Memory B cell (primary cell): ENCODE measurements at places on chromosomes 6 and 20.

DNA sequence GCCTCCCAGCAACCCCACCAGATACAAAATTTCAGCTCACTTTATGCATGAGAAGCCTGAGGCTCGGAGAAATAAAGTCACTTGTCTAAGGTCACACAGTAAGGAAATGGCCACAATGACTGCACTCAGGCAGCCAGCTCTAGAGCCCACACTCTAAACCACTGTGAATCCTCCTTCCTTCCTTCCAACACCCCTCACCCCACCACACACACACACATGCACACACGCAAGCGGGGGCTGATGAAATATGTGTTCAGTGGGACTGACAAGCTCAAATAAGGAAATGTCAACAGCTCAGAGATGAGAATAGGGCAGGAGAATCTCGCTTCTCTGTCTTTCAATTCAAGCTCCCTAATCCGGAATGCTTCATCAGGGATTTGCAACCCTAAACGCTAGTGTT is 6.0 kb upstream of the BPIFA1 start:
- peaks cover 21% of the 10 kb centered on the region for H3K27me3 ChIP-seq
- peaks cover 2% of the 10 kb centered on the region for H3K36me3 ChIP-seq
- DNase-seq = no peak
- H3K4me1 ChIP-seq = no peaks in the 10 kb centered on the region
- no peak overlapping the region for H3K27ac ChIP-seq

- no peaks in the 10 kb centered on the region for H3K27me3 ChIP-seq
- no peak overlapping the region for H3K27ac ChIP-seq
- H3K4me3 ChIP-seq = no peak overlapping the region
- no peaks in the 10 kb centered on the region for H3K36me3 ChIP-seq
Measured at GRCh38 chr6:74671558-74672025, 534.3 kb downstream of the COL12A1 start.

DNA sequence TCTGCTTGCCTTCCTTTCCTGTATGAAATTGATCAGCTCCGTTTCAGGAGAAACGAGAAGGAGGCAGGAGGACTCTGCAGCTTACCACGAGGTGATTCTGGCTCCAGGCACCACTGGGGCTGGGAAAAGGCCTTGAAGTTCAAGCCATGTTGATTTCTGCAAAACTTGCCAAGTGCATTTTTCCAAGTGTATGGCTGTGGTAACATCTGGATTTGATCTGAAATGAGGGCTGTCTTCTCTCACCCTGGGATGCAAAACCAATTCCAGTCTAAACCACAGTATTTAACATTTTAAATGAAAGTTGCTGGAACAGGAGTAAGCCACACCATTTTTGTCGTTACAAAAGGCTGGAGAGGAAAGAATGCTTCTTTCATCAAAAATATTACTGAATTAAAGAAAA is 36.1 kb upstream of the FAM210B start:
- DNase-seq = no peak
- peaks cover 17% of the 10 kb centered on the region for H3K27me3 ChIP-seq
- no peaks in the 10 kb centered on the region for H3K36me3 ChIP-seq
- H3K27ac ChIP-seq = no peak overlapping the region
- H3K4me1 ChIP-seq = no peaks in the 10 kb centered on the region
- no peak overlapping the region for H3K4me3 ChIP-seq

- no peak overlapping the region for H3K4me3 ChIP-seq
- H3K27me3 ChIP-seq = peaks cover 14% of the 10 kb centered on the region
- peaks cover 2% of the 10 kb centered on the region for H3K36me3 ChIP-seq
- DNase-seq = no peak
- no peak overlapping the region for H3K27ac ChIP-seq
Measured at GRCh38 chr6:105626295-105627158, 223.6 kb upstream of the PREP start.

GRCh38 chr6:14622909-14623505 is 505.4 kb downstream of the CD83 start:
- peaks cover 3% of the 10 kb centered on the region for H3K36me3 ChIP-seq
- no peak overlapping the region for H3K27ac ChIP-seq
- H3K4me3 ChIP-seq = no peak overlapping the region
- H3K27me3 ChIP-seq = peaks cover 1% of the 10 kb centered on the region
- DNase-seq = no peak

DNA sequence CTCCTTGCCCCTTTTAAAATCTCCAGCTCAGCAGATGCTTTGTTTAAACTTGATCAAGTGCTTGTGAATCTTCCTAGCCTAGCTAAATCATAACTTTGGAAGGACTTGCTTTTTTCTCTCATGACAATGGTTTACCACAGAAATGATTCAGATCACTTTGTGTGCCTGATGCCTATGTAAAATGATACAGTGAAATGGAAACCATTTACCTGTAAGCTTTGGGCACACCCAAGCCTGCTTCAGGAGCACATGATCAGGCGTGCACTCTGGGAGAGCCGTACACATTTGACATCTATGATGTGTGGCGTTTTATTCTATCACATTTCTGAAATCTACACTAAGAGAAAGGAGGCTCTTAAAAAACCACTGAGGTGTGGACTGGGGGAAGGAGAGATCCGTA is 41.1 kb downstream of the PTPN1 start:
- peaks cover 31% of the 10 kb centered on the region for H3K4me1 ChIP-seq
- no peaks in the 10 kb centered on the region for H3K27me3 ChIP-seq
- peaks cover 4% of the 10 kb centered on the region for H3K36me3 ChIP-seq
- no peak for DNase-seq

DNA sequence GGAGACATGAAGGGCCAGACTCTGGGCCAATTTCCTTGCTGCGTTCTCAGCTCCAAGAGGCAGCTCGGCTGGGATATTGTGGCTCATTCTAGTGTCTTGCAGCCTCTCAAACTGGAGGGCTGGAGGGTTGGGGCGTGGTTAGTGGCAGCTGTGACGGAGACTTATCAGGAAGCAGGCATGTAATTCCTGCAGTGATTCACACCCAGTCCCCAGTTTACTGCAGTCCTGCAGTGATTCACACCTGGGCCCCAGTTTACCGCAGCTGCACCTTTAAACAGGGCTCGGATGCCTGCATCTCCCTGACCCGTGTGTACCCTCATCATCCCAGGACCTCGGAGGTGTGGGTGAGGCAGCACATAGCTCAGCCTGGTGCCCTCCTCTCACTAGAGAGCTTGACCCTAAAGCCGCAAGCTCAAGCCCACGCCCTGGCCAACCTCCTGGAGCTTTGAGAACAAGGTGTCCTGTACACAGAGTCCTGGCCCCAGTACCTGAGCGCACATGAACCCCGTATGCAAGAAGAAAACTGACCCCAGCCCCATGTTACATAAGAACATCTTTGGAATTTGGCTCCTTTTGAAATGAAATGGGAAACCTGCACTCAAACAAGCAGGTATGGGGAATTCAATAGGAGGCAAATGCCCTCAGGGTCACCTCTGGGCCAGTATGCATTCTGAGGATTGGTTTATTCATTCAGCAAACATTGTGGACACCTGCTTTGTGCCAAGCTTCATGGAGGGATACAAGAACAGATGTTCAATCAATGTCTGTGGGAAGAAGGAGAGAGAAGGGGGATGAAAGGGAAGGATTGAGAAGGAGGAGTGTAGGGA is 55.3 kb upstream of the FAM83D start:
- H3K4me3 ChIP-seq = peak overlapping the region; percentile 85
- no peak for DNase-seq
- no peaks in the 10 kb centered on the region for H3K27me3 ChIP-seq
- peaks cover 67% of the 10 kb centered on the region for H3K4me1 ChIP-seq

GRCh38 chr6:90110971-90111370 is 185.7 kb downstream of the BACH2 start:
- peaks cover 23% of the 10 kb centered on the region for H3K36me3 ChIP-seq
- no peak overlapping the region for H3K4me3 ChIP-seq
- DNase-seq = no peak
- peaks cover 33% of the 10 kb centered on the region for H3K4me1 ChIP-seq

- H3K36me3 ChIP-seq = peaks cover 2% of the 10 kb centered on the region
- H3K27ac ChIP-seq = no peak overlapping the region
- DNase-seq = no peak
- H3K4me1 ChIP-seq = no peaks in the 10 kb centered on the region
Measured at GRCh38 chr6:161549977-161550655, 276.3 kb upstream of the AGPAT4 start.

- peaks cover 4% of the 10 kb centered on the region for H3K27me3 ChIP-seq
- DNase-seq = peak; percentile 13
- H3K4me1 ChIP-seq = peaks cover 3% of the 10 kb centered on the region
- no peaks in the 10 kb centered on the region for H3K36me3 ChIP-seq
- no peak overlapping the region for H3K27ac ChIP-seq
Measured at GRCh38 chr6:51855310-51856082, 231.9 kb downstream of the PKHD1 start.

- H3K4me1 ChIP-seq = peaks cover 4% of the 10 kb centered on the region
- no peak for DNase-seq
- H3K27me3 ChIP-seq = no peaks in the 10 kb centered on the region
- H3K27ac ChIP-seq = no peak overlapping the region
Measured at GRCh38 chr20:62263396-62263795, 25.1 kb downstream of the OSBPL2 start.

- H3K27ac ChIP-seq = no peak overlapping the region
- no peaks in the 10 kb centered on the region for H3K4me1 ChIP-seq
- no peaks in the 10 kb centered on the region for H3K36me3 ChIP-seq
Measured at GRCh38 chr6:101832371-101832770, 438.9 kb downstream of the GRIK2 start.

- H3K27ac ChIP-seq = no peak overlapping the region
- H3K27me3 ChIP-seq = no peaks in the 10 kb centered on the region
- no peak for DNase-seq
- H3K36me3 ChIP-seq = no peaks in the 10 kb centered on the region
- no peak overlapping the region for H3K4me3 ChIP-seq
- H3K4me1 ChIP-seq = no peaks in the 10 kb centered on the region
Measured at GRCh38 chr6:123771126-123771525, 32.5 kb upstream of the NKAIN2 start.

GRCh38 chr6:31396422-31397152 is 6.8 kb upstream of the MICA start:
- peaks cover 24% of the 10 kb centered on the region for H3K4me1 ChIP-seq
- H3K27me3 ChIP-seq = no peaks in the 10 kb centered on the region
- no peak overlapping the region for H3K27ac ChIP-seq
- peak; percentile 94 for DNase-seq
- peak overlapping the region; percentile 11 for H3K4me3 ChIP-seq

DNA sequence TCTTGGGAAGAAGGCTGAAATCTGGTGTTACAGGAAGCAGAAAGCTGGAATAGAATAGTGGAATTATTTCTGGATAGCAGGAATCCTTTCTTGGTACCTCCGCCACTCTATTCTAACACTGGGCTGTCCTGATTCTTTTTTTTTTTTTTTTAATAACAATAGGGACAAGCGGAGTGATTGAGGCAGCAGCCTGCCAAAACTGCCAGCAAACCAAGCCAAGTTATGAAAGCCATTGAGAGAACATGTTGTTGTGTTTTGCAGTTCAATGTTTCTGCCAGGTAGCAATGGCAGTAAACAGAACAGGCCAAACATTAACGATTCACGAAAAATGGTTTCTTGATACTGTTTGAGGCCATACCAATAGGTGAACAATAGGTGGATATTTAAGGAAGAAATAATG is 47.1 kb downstream of the SLC26A8 start:
- H3K4me1 ChIP-seq = peaks cover 2% of the 10 kb centered on the region
- H3K27me3 ChIP-seq = no peaks in the 10 kb centered on the region
- no peak overlapping the region for H3K4me3 ChIP-seq
- no peaks in the 10 kb centered on the region for H3K36me3 ChIP-seq
- DNase-seq = no peak
- H3K27ac ChIP-seq = no peak overlapping the region

DNA sequence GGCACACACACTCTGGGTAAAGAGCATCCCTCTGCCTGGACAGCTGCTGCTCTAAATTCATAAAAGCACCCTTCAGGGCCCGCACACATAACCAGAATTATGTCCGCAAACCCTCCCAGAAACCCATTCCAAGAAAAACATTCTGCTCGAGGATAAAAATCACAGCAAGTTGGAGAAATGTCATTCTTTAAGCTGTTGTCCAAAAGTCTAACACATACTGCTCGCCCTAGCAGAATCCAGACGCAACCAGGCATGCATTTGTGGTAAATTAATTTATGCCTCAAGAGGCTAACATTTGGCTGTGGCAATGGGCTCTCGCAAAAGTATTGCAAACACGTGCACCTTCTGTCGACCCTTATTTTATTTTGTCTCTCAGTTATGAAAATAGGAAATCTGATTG is 116.1 kb upstream of the INSM1 start:
- no peak overlapping the region for H3K27ac ChIP-seq
- peaks cover 3% of the 10 kb centered on the region for H3K4me1 ChIP-seq
- no peak for DNase-seq
- H3K36me3 ChIP-seq = no peaks in the 10 kb centered on the region

GRCh38 chr6:37820718-37821079 is 1.2 kb downstream of the ZFAND3 start:
- no peak for DNase-seq
- H3K27ac ChIP-seq = peak overlapping the region; percentile 95

- peaks cover 8% of the 10 kb centered on the region for H3K4me1 ChIP-seq
- H3K27me3 ChIP-seq = peaks cover 11% of the 10 kb centered on the region
- peak; percentile 32 for DNase-seq
- H3K27ac ChIP-seq = no peak overlapping the region
- H3K4me3 ChIP-seq = peak overlapping the region; percentile 84
- peaks cover 1% of the 10 kb centered on the region for H3K36me3 ChIP-seq
Measured at GRCh38 chr20:46994341-46994740, 99.7 kb downstream of the EYA2 start.

DNA sequence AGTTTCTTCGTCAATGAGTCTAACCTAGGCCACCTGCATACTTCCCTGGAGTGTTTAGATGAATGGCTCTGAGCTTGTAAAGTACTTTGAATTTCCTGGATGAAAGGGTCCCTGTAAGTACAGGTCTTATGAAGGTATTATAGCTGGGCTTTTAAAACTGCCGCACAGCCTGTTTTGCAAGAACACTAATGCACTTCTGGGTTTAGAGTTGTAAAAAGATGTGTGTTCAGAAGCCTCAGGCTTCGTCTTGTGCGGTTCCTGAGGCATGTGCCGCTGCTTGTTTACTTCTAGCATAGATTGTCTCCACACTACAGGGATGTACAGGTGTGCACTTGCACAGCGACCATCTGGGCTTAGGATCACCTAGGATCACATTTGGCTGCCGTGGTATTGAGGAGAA is 324.5 kb downstream of the SOX4 start:
- no peaks in the 10 kb centered on the region for H3K27me3 ChIP-seq
- DNase-seq = no peak
- H3K27ac ChIP-seq = no peak overlapping the region
- no peak overlapping the region for H3K4me3 ChIP-seq
